ENCODE measurements at places on chromosomes 4 and X.

DNA sequence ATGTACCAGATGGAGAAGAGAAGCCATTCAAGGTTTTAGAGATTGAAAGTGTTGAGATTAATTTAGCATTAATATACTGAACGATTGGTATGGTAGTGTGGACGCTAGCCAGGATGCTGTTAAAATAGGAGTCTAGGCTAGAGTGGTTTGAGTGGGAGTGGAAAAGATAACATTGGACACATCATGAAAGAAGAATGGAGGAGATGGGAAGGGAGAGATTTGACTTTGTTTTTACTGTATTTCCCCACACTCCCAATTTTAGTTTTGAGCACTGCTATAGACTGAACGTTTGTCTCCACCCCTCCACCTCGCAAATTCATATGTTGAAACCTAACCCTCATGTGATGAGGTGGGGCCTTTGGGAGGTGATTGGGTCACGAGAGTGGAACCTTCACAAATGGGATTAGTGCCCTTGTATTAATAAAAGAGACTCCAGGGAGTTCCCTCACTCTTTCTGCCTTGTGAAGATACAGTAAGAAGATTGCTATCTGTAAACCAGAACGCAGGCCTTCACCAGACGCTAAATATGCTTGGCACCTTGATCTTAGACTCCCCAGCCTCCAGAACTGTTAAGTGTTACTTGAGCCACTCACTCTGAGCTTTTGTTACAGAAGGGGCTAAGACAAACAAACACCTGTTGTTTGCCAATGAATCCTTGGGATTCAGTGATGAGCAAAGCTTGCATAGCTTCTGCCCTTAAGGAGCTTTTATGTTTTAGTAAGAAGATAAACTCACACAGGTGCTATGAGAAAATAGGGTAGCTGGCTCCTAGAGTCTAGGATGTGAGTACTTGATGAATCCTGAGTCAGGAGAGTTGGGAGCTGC lies 25.8 kb downstream of the USP9X start:
- no peak for DNase-seq

GRCh38 chr4:169151671-169152070 lies 119.1 kb downstream of the SH3RF1 start:
- no peak for DNase-seq

DNA sequence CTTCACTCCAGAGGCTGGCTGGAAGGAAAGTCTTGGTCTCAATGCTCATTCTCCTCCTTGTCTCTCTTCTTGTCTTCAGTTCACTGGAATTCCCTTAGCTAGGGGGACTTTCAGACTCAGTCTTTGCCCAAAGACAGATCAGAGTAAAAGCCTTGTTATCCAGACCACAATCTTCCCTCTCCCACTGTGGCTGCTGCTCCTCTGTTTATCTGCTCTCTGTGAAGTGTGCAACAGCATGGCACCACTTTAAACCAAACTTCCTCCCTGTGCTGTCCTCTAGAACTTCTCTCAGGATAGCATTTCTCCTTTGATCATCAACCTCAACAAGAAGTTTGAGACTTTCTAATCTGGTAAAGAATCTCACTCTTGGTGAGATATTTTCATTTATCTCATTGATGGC lies 530.1 kb upstream of the SLIT2 start:
- no peak for DNase-seq

- no peak for DNase-seq
Measured at GRCh38 chrX:5113128-5113527, 1115.5 kb downstream of the NLGN4X start.

DNA sequence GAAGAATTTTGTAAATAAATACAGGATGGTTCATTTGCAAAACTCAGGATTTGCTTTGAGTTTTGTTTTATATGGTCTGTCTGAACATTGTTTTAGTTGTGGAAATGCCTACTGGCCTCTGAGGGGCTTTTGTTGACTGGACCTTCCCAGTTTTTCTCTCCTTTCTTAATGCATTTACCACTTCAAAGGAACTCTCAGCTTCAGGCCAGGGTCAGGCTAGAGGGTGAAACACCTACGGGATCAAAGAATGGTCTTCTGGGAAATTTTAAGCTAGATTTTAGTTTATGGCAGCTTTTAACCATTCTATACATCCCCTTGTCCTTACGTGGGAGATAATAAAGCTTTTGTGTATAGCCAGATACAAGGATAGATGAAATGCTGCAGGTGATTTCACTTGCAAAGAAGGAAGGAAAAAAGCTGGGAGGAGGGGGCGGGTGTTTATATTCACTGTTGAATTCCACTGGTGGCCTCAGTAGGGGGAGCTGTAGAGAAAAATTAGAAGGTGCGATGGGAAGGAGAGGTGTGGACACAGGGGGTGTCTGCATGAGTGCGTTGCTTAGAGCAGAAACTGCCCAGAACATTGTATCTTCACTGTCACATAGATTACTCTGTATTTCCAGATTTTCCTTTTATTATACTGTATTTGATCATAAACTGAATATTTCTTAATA lies 151.8 kb downstream of the TSPAN5 start:
- DNase-seq, result no peak

DNA sequence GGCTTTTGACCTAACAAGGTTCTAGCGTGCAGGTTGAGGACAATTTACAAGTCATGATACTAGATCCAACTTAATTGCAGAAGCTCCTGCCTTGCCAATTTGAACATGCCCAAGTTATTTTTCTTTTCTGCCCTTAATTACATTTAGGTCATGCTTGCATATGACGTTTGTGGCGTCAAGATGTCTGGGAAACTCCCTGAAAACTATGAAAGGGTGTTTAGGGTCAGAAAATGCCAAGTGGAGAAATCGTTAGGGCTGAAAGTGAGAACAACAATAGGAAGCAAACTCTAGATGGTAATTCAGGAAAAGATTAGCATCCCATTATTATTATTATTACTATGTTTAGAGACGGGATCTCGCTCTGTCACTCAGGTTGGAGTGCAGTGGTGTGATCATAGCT lies 38.2 kb upstream of the PLAC8 start:
- DNase-seq, result no peak

- no peak for DNase-seq
Measured at GRCh38 chr4:100948911-100949310, 398.4 kb downstream of the PPP3CA start.

All from mesothelial cell of epicardium (in vitro differentiated cells).